ENCODE measurements at places on chromosomes 3 and 15.
A peak's percentile ranks its signal among the peaks of the same experiment; 100 is the strongest.

GRCh38 chr15:90883976-90884718 lies at the start of gene FES:
Gene FES (plus strand): TSS chr15:90884504. CDS start chr15:90885046, 542 bp downstream.
- no peak for DNase-seq

GRCh38 chr3:14884665-14885064 lies 62.7 kb upstream of the NR2C2 start:
- DNase-seq, result no peak

DNA sequence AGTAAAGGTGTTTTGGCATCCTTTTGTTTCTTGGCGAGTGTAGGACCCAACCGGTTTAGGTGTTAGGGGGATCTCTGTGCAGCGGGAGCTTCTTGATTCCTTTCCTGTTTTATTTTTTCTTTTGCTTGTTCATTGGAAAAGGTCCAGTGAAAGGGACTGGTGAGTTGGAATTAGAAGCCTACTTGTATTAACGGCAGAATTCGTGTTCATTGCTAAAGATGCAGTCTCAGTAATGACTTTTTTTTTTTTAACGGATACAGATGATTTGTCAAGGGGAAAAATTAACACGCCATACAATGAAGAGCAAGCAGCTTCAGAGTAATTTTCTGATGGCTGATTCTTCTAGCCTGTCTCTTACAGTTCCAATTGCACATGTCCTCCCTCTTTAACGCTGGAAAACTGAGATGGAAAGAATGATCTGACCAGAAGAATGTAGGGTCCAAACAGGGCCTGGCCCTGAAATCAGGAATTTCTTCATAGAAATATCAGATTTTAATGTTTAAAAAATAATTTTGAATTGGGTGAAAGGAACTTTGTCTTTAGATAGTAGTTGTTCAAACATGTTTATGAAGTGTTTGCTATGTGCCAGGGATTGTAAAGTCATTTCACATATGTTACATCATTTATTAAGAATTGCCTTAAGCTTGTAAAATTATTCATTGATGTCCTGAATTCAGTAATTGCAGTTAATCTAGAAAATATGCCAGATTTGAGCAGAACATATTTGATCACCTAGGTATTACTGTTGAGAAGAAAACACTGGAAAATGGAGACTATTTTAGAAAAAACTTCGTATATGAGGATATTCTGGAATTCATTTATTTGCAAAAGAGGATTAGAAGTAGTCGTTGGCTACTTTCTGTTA lies 1.4 kb downstream of the MAPK6 start:
- no peak for DNase-seq

- peak; percentile 71 for DNase-seq
Measured at GRCh38 chr15:31327669-31328427, 1.2 kb downstream of the KLF13 start.

- no peak for DNase-seq
Measured at GRCh38 chr3:149658744-149659497, 1.1 kb upstream of the WWTR1 start.

DNA sequence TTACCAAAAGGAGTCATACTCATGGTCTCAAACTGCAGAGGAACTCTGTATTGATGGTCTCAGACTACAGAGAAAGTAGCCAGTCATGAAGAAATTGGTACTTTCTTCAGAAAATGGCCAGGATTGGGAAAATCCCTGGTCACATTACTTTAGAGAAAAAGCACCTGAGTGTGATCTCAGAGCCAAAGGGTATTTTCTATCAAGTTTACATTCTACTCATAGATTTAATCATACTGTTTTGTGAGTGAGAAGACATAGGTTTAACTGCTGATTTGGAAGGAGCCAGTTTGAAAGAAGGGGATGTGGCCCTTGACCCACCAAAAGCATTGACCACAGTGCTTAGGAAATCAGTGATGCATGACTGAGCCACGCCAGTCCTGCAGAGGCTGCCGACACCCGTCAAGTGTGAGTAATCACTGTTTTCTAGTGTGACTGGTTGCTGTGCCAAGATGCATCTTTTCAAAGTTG lies 203.6 kb downstream of the AKAP13 start:
- DNase-seq, result peak; percentile 31

- peak; percentile 64 for DNase-seq
Measured at GRCh38 chr3:23999012-23999641, 54.0 kb downstream of the NR1D2 start.

DNA sequence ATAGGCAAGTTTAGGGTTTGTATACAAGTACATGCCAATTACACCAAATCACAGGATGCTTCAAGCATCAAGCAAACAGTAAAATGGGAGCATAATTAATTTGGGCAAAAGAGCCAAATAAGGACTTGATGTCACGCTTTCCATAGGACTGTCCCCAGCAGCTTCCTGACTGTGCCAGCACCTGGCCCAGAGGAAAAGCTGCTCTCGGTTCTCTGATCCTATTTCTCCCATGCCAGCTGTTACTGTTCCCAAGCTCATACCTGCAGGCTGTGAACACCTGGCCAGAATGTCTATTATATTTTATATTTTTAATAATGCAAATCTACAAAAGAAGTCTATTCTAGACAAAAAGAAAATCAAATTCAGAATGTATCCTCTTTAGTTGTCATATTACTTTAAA lies 12.2 kb downstream of the ZXDC start:
- DNase-seq, result no peak

GRCh38 chr3:194439881-194440550 lies 41.0 kb upstream of the GP5 start:
- no peak for DNase-seq

- DNase-seq, result peak; percentile 43
Measured at GRCh38 chr3:67947808-67948508, 293.5 kb upstream of the SUCLG2 start.

DNA sequence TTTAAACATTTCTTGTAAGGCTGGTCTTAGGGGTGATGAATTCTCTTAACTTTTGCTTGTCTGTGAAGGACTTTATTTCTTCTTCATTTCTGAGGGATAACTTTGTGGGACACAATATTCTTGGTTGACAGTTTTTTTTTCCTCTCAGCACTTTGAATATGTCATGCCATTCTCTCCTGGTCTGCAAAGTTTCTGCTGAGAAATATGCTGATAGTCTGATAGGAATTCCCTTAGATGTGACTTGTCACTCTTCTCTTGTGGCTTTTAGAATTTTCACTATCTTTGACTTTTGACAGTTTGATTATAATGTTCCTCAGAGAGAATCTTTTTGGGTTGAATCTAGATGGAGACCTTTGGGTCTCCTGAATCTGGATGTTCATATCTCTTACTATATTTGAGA lies 23.3 kb upstream of the TF start:
- DNase-seq, result no peak

GRCh38 chr15:84911879-84912660 lies 27.6 kb downstream of the SLC28A1 start:
- DNase-seq, result no peak

GRCh38 chr15:66785637-66786036 lies 83.6 kb downstream of the SMAD6 start:
- DNase-seq, result no peak

DNA sequence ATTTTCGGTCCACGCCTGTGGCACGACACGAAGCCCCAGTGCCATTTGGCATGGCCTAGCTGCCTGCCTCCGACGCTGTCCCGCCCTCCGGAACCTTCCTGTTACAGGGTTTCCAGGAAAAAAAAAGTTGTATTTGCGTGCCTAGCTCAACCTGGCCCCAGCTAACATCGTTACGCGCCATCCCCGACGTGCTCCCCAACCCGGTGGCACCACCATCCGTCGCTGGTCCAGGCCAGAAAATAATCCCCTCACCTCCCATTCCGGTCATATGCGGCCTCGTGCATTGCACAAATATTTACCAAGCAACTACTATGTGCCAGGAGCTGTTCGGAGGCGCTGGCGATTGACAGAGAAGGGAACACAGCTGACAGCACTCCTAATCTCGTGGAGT lies 1.4 kb upstream of the CYP1A1 start:
- DNase-seq, result no peak

GRCh38 chr15:75694241-75695182 lies 18.1 kb downstream of the CSPG4 start:
- DNase-seq, result no peak

Data from stimulated activated CD4-positive, alpha-beta T cell treated with anti-CD3 and anti-CD28 coated beads, Interleukin-4, amount 100 ng/mL, for 1 hour (primary cell).